ENCODE measurements at places on chromosomes 5 and 9.
A peak's percentile ranks its signal among the peaks of the same experiment; 100 is the strongest.

- DNase-seq, result no peak
Observed at GRCh38 chr9:72356041-72356582, 8.9 kb downstream of the ZFAND5 start.

- no peak for DNase-seq
Observed at GRCh38 chr5:34854459-34855174, 15.7 kb downstream of the TTC23L start.

DNA sequence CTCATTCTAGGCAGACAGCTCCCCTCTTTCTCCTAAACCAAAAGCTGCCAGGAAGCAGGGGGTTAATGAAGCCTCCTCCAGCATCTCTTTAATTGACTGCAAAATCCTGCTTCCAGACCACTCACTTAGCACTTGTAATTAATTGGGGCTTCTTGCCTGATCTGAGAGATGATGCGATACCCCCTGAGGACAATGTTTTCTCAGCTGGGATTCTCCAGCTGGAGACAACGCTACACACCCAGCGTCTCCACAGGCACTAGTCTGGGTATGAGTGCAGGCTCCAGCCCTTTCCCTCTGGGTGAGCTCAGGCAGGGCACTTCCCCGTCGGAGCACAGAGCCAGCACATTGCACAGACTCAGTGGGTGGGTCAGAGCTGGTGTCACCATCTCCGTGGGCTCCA lies 16.1 kb downstream of the CPLX2 start:
- DNase-seq, result no peak

DNA sequence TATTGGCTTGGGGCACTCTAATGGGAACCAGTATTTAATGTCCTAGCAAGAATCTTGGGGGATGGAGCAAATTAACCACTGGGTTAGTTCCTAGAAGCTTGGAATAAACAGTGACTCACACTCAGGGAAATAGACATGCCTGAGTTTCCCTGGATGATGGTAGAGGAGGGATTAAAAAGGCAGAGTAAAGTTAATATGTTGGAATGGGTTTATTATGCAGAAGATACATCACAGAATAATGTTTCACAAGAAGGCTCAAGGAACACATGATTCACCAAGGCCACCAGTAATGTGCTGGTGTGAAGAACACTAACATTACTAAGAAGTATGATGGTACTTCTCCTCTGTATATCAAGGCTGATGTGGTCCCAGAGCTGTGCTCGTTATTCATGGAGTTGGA lies 752.9 kb upstream of the SEMA6A start:
- no peak for DNase-seq

GRCh38 chr5:7592910-7593309 lies 197.0 kb downstream of the ADCY2 start:
- DNase-seq, result no peak

DNA sequence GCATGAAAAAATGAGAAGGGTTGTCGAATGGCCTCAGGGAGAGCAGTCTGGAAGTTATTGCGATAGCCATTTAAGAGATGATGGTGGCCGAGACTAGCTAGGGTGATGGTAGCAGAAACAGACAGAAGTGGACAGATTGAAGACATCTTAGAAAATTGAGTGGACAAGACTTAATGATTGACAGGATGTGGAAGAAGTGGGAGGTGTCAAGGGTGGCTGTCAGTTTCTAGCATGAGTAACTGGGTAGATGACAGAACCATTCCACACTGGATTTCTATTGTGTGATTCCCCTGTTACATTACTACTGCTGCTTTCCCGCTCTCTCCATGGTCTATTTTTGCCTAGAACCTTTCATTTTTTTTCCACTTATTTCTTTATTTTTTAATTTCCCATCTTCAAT lies 12.6 kb downstream of the CHMP5 start:
- no peak for DNase-seq

DNA sequence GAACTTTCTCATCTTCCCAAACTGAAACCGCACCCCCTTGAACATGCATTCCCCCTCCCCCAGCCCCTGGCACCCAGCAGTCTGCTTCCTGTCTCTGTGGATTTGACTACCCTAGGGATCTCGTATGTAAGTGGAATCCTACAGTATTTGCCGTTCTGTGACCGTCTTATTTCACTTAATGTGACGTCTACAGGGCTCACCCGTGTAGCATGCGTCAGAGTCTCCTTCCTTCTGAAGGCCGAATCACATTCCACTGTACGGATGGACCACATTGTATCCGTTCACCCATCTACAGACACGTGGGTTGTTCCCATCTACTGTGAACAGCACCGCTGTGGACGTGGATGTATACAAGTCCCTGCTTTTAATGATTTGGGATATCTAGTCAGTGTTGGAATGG lies 4.5 kb downstream of the PRRX2 start:
- no peak for DNase-seq

GRCh38 chr9:88984543-88984883 lies 6.8 kb upstream of the S1PR3 start:
- no peak for DNase-seq

DNA sequence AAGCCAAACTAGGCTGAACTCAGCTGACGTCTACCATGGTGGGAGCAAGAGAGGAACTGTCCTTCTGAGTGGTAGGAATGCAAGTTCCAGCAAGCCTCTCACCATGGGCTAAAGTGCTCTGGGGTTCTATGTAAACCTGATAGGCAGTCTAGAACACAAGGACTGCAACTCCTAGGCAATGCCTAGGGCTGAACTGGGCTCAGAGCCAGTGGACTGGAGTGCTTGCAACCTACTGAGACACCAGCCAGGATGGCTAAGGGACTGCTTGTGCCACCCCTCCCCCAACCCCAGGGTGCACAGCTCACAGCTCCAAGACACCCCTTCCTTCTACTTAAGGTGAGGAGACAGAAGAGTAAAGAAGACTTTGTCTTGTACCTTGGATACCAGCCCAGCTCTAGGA lies 12.1 kb upstream of the RCL1 start:
- DNase-seq, result no peak

GRCh38 chr9:131728961-131729360 lies 10.9 kb downstream of the RAPGEF1 start:
- peak; percentile 39 for DNase-seq

DNA sequence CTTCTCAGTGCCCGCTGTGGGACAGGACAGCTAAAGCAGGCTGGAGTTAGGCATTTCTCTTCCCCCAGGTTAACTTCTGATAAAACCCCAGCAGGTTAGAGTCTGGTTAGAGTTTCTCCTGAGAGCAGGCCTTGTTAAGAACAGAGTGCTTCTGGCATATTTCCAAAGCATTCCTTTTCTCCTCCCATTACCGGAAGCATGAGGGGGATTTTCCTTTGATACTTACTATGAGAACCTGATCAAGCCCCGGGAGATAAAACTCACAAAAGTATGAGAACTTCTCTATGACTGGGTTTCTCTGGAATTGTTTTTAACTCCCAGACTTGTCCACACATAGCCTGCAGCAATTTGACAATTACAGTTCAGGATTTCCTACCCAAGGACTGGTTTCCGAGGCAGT lies 77.4 kb upstream of the MAST4 start:
- no peak for DNase-seq

- DNase-seq, result no peak
Observed at GRCh38 chr9:26753971-26754370, 138.6 kb downstream of the CAAP1 start.

DNA sequence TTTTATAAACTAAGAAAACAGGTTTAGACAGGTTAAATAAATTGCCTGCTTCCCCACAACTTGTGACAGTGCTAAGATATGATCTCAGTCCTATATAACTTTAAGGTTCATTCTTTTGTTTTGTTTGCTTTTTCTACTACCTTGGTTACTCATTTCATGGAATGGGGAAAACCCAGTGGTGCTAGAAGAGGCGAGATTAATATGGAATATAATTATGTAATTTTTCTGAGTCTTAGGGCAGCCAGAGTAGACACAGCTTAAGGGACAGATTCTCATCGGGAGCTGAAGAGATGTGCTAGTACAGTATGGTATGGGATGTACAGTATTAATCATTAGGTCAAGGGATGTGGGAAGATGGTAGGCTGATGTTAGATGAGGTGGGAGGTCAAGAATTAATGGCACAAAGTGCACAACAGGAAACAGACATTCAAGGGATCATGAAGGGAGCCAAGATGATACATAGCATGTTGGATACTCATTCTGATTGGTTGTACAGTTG lies 6.2 kb downstream of the TRIM32 start:
- DNase-seq, result no peak

DNA sequence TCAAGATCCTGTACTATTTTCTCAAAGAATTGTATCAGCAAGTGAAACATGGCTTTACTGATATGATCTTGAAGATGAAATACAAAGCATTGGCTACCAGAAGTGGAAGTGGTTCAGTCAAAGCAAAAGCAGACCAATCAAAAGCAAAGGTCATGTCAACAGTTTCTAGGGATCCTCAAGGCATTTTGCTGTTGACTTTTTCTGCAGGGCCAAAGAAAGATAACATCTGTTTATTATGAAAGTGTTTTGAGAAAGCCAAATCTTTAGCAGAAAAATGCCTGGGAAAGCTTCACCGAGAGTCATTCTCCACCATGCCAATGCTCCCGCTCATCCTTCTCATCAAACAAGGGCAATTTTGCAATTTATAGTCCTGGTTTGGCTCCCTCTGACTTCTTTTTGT lies 90.3 kb upstream of the ACO1 start:
- no peak for DNase-seq

- no peak for DNase-seq
Observed at GRCh38 chr9:93129286-93129685, 4.8 kb downstream of the NINJ1 start.

- DNase-seq, result no peak
Observed at GRCh38 chr9:72955126-72955455, 2.2 kb upstream of the ALDH1A1 start.

DNA sequence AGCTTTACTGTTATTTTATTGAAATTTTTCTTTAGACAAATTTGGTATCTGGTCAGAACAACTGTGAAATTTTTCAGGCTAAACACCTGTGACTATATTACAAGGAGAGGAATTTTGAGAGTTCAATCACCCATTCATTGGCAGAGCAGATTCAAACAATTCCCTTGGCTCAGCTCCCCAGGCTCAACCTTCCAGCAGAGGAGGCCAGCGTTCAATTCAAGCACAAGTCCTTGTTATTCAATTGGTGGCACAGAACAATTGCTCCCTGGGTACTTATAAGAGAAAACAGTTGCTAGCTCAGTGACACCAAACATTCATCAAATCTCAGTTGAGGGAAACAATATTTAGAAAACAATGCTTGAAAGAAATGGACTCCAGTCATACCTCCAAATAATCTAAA lies 83.3 kb downstream of the SUSD1 start:
- no peak for DNase-seq

GRCh38 chr9:105503881-105504280 lies 54.0 kb upstream of the FKTN start:
- DNase-seq, result no peak

DNA sequence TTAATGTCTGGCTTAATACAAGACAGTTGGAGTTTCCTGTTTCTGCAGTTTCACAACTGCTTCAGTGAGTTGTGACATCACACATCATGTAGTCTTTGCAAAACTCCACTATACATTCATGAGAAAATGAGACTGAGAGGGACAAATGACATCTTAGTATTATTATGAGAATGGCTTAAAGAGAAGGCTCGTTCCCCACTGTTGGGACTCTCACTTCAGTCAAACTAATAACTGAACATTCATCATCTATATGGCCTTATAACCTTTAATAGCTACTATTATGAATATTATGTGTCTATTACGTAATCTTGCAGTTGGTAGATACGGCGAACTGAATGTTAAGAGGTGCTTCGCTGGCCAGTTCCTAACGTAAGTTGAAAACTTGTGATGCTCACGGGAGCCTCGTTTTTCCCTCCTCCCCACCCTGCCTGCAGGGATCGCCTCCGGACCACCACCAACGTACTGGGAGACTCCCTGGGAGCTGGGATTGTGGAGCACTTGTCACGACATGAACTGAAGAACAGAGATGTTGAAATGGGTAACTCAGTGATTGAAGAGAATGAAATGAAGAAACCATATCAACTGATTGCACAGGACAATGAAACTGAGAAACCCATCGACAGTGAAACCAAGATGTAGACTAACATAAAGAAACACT lies 79.4 kb downstream of the SLC1A3 start:
- no peak for DNase-seq

DNA sequence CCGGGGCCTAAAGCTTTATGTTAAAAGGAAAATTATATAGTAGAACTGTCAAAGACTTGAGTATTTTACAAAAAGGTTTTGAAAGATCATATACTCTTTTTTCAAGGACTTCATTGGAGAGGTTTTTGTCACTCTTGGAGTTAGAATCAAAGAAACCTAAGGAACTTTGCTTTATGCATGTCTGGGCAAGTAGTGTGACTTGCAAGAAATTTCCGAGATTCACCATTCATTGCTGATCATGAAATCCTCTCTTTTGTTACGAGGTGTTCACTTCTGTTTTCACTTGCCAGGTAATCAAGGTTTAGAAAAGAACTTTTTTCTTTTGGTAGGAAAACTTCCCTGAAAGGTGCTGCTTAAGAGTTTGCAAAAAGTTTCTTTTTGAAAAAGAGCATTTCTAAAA lies 64.8 kb downstream of the NUP214 start:
- DNase-seq, result no peak

DNA sequence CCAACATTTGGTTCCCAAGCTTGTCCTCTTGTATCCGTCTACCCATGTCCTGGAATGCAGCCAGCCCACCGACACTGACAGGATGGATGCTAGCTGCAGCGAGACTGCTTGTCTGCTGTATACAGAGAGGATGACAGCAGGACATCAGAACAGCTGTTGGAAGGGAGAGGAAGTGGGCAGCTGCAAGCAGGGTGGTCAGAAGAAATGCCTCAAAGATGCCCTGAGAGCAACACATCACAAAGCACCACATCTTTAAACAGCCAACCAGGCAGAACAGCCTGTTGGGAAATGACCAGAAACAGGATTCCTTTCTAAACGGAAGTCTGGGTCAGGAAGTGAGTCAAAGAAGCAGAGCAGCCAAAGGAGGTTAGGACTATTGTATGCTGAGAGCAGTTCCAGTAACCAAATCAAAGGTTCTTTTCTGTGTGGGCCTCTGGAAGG lies 219.1 kb downstream of the NDUFS4 start:
- no peak for DNase-seq

GRCh38 chr9:71986900-71987299 lies 73.5 kb downstream of the C9orf57 start:
- no peak for DNase-seq

DNA sequence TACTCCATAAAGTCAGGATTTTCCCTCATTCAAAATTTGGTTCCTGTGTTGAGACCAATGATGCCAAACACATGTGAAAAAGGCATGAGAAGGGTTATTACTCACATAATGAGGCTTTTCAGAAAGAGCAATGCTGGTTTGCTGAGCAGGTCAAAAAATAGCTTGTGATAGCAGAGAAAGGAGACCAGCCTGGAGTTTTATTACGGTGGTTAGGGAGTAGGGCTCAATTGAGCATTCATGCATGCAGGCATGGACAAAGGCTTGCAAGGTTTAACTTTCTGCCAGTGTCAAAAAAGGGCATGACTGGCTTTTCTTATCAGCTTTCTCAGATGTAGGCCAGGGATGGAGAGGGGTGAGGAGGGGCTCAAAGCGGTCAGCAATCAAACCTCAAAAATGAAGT lies 628.3 kb downstream of the DNAH5 start:
- no peak for DNase-seq

GRCh38 chr5:164335837-164336236 lies 830.4 kb downstream of the MAT2B start:
- no peak for DNase-seq
